Brain microvascular endothelial cell (primary cell): ENCODE measurements at places on chromosomes 1 and 21.

DNA sequence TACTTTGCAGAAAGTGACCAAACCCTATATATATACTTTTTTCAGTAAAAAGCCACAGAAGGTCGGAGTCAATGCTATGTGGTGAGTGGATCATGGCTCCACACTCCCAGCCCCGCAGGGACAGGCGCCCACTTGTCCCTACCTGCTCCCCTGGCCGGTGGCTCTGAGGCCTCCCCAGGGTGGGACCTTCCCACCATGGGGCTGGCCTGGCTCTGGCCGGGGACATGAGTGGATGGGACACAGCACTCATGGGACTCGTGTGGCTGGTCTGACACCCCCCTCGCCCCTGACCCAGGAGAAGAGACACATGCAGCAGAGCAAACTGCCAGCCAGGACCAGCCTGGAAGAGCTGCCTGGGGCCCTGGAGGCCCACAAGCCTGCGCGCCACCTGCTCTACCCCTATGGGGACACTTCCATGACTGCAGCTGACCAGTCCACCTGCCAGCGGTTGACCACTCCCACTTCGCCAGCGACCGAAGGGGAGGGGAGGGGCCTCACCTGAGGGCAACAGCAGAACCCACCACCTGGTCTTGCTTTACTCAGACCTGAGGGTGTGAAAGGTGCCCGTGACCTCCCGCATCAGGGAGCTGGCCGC lies 2.2 kb downstream of the SPATC1L start:
- DNase-seq, result no peak

- no peak for DNase-seq
Observed at GRCh38 chr1:175195281-175195680, 2.7 kb upstream of the KIAA0040 start.

DNA sequence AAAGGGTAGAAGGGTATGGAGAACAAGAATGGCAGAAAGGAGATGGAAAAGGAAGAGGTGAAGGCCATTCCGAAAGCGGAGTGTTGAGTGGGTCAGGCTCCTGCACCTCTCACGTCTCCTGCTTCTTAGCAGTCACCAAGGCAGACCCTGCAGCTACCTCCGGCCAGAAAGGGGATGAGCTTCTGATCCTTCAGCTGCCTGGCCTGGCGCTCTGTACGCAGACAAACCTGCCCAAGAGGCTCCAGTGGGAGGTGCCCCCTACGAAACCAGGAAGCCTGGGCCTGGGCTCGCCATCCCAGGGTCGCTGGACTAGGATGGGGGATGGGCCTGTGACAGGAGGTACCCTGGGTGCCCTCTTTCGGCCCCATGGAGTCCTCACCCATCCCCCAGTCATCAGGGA lies 3.0 kb downstream of the GPR61 start:
- no peak for DNase-seq

DNA sequence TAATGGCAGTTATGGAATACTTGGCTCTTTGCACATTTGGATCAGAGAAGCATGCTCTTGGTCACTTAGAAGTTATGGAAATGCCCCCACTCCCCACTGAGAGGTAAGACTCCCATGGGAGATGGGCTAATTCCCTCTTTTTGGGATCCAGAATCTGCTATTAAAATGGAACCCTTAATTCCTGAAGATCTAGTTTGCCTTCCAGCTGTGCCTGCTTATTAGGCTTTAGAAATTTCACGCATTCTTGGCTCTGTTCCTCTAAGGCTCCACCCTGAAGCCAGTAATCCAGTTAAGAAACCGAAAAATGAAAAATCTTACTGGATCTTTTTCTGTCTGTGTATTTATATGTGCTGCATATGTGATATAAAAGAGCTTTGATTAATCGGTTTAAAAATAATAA lies 76.7 kb downstream of the USH2A start:
- no peak for DNase-seq

DNA sequence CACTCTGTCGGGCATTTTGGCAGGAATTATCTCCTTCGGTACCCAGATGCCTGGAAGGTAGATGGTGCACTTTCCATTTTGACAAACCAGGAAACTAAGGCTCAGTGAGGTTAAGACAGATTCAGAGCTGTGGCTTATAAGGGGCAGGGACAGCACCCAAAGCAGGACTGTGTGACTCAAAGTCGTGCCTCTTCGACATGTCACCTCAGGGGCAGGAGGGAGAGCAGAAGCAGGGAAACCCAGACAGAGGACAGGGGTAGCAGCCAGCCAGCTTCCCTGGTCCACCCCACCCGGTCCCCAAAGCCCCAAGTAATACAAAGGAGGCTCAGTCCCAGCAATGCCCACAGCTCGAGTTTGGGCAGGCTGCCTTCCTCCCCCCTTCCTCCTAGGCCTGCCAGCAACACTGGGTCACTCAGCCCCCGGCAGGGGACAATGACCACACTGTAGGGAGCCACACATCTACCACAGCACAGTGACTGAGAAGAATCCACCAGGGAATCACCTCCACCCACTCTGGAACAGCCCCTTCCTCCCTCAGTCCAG lies 2.5 kb downstream of the RHOC start:
- DNase-seq, result no peak

DNA sequence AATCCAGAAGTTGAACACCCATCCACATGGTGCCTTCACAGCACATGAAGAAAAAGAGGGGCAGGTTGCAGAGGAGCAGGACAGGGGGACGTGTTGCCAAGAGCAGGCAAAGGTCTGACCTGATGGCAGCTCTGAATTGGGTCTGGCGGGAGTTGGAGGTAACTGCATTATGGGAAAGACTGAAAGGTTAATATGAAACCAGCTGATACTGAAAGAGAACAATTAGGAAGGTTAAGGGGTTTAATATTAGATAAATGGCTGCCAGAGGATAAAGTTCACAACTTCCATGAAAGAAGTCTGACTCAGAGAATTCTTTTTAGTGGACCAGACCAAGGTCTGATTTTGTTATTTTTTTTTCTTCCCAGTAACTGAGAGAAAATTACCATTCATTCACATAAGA lies 76.1 kb downstream of the CD58 start:
- DNase-seq, result no peak

DNA sequence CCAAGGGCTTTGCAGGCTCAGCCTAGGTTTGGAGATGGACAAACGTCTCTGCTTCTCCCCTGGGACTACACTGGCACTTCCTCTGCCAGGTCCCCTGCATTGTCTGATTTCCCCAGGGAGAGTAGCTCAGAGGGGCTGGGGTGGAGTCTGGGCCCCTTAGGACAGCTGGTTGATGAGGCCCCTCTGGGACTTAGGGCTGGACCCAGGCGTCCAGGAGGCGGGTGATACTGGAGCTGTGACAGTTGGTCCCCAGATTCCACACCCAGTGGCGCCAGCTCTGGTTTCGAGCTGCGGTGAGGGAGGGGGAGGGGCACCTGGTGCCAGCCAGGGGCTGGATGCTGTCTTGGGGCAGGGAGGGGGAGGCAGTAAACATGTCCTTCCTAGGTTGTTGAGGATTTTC lies 7.4 kb upstream of the MEX3A start:
- DNase-seq, result no peak

DNA sequence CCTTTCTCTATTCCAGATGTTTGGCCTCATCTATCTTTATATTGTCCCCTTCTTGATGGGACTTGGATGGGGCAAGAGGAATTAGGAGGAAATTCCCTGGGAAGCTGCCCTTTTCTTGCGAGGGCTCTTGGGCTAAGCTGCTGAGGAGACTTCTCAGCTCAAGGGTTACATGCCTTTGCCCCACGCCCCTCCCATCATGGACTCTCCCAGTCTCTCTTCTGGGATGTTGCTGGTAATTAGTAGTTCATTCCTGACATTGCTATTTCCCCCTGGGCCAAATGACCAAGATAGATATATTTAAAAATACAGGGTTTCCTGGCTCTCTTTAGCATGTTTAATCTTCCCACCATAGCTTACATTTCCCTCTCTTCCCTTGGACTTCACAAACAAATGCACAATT lies 90.6 kb upstream of the RALGPS2 start:
- DNase-seq, result no peak
